ENCODE measurements at places on chromosomes 12 and 14. TPM values are rescaled to one million over a fixed set of nuclear protein-coding genes. Genes with fewer than 3 reads are reported as not detected.

DNA sequence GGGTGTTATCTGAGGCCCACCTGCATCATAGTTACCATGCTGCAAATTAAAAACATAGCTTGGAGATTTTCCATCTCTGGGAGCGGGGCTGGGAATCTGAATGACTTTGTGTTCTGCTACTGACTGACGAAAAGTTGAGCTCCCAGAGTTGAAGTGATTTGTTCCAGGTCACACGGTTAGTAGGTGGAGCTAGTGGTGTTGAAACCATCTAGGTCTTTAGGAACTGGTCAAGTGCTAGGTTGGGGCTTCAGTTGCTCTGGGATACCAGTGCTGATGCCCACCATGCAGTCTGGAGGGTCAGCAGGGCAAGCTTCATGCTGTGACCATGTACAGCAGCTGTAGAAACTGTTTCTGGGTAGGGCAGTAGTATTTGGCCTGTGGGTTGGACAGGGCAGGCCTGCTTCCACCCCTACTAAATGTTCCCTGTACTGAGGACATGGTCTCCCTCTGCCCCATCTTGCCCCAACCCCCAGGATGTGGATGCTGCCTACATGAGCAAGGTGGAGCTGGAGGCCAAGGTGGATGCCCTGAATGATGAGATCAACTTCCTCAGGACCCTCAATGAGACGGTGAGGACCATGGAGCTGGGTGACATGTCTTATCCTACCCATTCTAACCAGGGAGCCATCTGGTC, 5.3 kb downstream of the KRT7 start:
- no peak for DNase-seq

DNA sequence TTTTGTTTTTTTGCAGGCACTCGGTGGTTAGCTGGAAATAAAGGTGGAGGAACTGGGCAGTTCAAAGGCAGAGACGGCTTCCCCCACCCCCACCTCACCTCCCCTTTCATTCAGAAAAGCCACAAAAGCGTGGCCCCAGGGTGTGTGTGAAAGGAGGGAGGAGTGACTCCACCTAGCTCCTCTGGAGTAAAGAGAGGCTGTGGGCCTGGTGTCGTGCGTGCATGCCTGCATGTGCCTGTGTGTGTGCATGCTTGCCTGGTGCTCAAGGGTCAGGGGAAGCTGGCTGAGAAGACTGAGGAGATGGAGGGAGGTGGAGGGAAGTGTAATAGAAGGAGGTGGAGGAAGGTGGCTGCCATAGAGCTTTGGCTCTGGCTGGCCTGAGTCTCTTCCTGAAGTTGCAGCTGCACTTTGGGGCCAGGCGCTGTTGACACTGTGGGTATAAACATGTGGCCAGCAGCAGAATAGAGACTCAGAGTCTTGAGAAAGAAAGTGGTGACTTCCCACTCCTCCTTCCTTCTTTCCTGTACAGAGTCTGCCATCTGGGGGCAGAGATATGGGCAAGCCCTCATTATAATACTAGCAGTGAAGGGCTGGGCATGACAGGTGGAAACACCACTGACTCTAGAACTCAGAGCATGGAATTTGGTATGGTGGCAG, 36.9 kb upstream of the SINHCAF start:
- peak; percentile 35 for DNase-seq

GRCh38 chr12:3661028-3661427, 91.9 kb downstream of the CRACR2A start:
- no peak for DNase-seq

- DNase-seq, result no peak
Measured at GRCh38 chr14:34593740-34594375, 36.1 kb downstream of the SNX6 start.

- no peak for DNase-seq
Measured at GRCh38 chr12:30696103-30696408, 387 bp upstream of the IPO8 start.

DNA sequence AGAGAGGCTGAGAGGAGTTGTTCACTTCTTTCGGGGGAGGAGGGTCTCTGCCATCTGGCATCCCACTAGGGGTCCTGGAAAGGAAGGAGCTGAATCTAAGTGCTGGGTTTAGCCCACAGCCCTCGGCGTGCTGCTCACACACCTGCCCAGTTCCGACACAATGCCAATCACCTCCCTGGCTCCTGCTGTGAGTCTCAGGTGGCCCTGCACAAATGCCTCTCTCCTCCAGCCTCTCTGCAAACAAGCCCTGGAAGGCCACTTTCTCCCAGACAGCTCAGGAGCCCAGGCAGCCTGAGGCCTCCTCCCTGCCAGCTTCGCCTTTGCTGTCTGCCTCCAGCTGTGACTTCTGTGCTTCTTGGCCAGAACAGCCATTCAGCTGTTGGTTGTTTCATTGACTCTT, 51.2 kb downstream of the SMIM41 start:
- no peak for DNase-seq

LALBA gene
- total RNA-seq, result not detected

KRT75 gene
- total RNA-seq, result not detected

- DNase-seq, result peak; percentile 69
Measured at GRCh38 chr14:98227000-98227726, 1044.8 kb downstream of the BCL11B start.

DNA sequence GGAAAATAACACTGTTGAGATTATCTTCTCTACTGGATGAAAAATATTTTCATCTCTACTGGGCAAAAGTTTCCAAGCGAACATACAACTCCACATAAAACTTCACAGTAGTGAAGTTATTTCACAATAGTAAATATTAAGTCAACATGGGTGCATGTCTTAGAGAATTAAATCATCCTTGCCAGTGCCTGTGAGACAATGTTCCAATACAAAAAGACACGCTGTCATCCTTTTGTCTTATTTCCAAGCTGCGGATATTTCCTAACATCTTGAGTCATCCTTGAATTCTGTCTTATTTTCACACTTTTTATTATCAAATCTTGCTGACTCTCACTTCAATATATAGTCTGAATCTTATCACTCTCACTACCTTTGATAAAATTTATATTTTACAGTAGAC, 142.9 kb upstream of the KITLG start:
- DNase-seq, result no peak

POTEG gene
- not detected for total RNA-seq

ITGA5 gene
- 18.3 TPM for total RNA-seq

IFT43 gene
- 9.7 TPM for total RNA-seq

DNA sequence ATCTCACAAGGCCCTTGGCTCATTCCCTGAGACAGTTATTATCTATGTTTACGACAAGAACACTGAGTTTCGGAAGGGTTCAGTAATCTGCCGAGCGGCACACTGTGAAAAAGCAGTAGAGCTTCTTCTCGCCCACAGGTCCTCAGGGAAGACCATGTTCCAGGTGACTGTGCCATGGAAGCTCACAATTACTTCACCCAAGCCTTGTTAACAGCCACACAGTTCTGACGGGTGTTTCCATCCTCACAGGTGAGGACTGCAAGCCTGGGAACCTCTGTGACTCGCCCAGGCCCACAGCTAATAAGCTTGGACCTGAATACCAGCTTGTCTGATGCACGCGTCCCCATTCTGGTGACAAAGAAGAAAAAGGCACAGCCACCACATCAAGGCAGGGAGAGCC, 15.4 kb downstream of the SETD3 start:
- DNase-seq, result no peak

- peak; percentile 5 for DNase-seq
Measured at GRCh38 chr12:62632411-62632918, 165.8 kb downstream of the MON2 start.

DNA sequence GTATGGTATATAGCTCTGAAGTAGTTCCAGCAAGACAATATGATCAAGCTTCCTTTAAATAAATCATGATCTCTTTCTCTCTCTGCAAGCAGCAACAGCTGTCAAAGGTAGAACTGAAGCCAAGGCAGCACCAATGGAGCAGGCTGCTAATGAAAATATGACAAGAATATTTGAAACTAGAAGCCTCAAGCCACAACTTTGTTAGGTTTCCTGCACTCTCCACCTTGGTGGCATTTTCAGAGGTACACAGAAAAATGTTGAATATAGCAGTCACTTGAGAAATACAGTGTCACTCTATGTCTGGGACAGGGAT, 43.8 kb upstream of the PSMA6 start:
- no peak for DNase-seq

HCAR2 gene
- total RNA-seq, result not detected

DNA sequence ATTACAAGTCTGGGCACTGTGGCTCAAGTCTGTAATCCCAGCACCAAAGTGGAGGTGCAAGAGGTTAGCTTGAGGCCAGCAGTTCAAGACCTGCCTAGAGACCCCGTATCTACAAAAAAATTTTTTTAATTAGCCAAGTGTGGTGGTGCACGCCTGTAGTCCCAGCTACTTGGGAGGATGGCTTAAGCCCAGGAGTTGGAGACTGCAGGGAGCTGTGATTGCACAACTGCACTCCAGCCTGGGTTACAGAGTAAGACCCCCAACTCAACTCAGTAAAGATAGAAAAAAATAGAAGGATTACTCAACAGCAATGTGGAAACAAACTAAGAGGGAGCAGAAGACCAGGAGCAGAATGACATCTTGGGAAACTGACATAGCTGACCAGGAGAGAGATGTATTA, 13.3 kb downstream of the SBNO1 start:
- DNase-seq, result no peak

DNA sequence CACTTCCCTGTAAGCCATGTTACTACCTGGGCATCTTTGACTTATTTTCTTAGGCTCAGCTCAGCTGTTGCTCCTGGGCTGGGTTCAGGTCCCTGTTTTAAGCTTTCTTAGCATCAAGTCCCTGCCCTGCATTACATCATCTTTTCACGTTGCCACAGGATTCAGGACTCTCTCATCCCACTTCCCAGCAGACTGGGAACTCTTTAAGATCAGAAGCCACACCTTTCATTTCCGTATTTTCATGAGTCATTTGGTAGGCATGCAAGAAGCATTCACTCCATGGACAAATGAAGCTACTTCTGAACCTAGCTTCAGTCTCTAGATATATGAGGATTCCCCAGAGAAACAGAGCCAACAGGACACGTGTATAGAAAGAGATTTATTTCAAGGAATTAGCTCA, 726.8 kb downstream of the VRK1 start:
- no peak for DNase-seq

RFLNA gene
- total RNA-seq, result not detected

- DNase-seq, result no peak
Measured at GRCh38 chr12:1846421-1847405, 26.3 kb downstream of the LRTM2 start.

OR11G2 gene
- not detected for total RNA-seq

SERPINA10 gene
- not detected for total RNA-seq

All from activated naive CD8-positive, alpha-beta T cell treated with anti-CD3 and anti-CD28 coated beads for 36 hours (primary cell).